ENCODE measurements at places on chromosomes 12 and 14. TPM values are rescaled to one million over a fixed set of nuclear protein-coding genes. Genes with fewer than 3 reads are reported as not detected.
A peak's percentile ranks its signal among the peaks of the same experiment; 100 is the strongest.

PMEL gene
- 0.55 TPM for total RNA-seq

COA8 gene
- total RNA-seq: 34.3 TPM

GRCh38 chr14:64573109-64573508 lies 23.3 kb downstream of the PPP1R36 start:
- DNase-seq: no peak

- DNase-seq: peak; percentile 68
Observed at GRCh38 chr12:132771126-132771838, 9.7 kb upstream of the ANKLE2 start.

DNA sequence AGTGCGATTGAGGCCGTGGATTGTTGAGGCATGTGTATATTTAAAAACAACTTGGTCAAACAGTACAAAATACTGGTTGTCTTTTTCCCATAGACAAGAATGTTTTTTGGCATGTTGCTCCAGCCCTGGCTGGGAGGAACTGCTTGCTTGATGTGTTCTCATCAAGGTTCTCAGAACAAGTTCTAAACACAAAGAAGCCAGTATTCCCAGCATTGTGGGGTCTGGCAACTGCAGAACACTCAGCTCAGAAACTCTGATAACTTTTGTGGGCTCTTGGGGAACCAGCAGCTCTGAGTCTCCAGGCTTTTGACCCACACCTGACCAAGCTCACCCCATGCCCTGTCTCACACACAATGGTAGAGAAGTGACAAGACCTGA lies 27.1 kb upstream of the DICER1 start:
- DNase-seq: no peak

GRCh38 chr14:51871846-51872245 lies 11.4 kb downstream of the GNG2 start:
- DNase-seq: no peak

GRCh38 chr12:124210991-124211577 lies 83.8 kb upstream of the RFLNA start:
- DNase-seq: no peak

- DNase-seq: no peak
Observed at GRCh38 chr12:124040291-124040690, 67.3 kb downstream of the ZNF664 start.

GRCh38 chr14:74571441-74571841 lies 40.6 kb downstream of the LTBP2 start:
- no peak for DNase-seq

DNA sequence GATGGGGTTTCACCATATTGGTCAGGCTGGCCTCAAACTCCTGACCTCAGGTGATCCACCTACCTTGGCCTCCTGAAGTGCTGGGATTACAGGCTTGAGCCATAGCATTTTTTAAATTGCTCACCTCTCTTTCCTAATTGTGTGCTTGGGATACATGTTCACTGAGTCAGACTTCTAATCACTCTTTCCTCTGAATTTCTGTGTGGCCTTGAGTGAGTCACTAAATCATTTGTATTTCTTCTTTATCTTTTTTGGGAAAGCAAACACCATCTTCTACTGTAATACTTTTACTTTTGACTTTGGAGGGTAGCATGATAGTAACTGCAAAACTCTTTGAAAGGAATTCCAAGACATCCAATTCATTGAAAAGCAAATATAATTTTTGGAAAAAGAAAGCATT lies 60.8 kb downstream of the FLRT2 start:
- no peak for DNase-seq

- no peak for DNase-seq
Observed at GRCh38 chr14:31038521-31039166, 12.5 kb upstream of the STRN3 start.

- no peak for DNase-seq
Observed at GRCh38 chr12:84767079-84767478, 145.5 kb downstream of the SLC6A15 start.

Data from activated CD8-positive, alpha-beta T cell treated with anti-CD3 and anti-CD28 coated beads, Interleukin-2, amount 10 ng/mL, durations not matched to agents 7 days and 5 days (primary cell).